ENCODE measurements at places on chromosomes 12 and 14.
A peak's percentile ranks its signal among the peaks of the same experiment; 100 is the strongest.

DNA sequence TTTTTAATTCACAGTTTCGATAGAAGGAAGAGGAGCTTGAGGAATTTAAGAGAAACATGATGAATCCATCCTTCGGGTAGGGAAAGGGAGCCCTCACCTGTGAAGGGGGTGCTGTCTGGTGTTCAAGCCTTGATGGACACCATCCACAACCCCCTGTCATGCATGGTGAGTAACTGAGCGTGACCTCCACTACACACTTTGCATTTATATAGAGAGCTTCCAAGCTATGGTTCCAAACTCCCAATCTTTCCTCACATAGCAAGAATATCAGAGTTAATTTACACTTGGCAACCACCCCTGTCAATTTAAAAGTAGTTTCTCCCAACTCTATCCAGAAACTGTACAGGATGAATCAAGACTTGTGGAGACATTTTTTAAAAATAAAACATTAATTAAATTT is 13.1 kb upstream of the NID2 start:
- no peak for DNase-seq

DNA sequence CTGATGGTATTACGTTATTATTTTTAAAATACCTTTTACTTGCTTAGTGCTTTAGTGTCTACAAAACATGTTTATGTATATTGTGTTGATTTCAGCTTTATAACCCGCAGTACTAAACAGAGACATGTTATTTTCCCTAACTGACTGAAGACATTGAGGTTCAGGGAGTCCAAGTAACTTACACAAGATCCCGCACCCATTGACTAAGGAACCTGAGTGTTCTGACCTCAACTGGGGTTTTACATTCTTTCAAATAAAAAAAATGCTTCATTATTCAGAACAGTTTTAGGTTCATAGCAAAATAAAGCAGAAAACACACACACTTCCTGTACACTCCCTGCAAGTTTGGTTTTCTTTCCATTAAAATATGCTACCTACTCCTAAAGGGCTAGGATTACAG is 60.4 kb upstream of the METAP2 start:
- no peak for DNase-seq

DNA sequence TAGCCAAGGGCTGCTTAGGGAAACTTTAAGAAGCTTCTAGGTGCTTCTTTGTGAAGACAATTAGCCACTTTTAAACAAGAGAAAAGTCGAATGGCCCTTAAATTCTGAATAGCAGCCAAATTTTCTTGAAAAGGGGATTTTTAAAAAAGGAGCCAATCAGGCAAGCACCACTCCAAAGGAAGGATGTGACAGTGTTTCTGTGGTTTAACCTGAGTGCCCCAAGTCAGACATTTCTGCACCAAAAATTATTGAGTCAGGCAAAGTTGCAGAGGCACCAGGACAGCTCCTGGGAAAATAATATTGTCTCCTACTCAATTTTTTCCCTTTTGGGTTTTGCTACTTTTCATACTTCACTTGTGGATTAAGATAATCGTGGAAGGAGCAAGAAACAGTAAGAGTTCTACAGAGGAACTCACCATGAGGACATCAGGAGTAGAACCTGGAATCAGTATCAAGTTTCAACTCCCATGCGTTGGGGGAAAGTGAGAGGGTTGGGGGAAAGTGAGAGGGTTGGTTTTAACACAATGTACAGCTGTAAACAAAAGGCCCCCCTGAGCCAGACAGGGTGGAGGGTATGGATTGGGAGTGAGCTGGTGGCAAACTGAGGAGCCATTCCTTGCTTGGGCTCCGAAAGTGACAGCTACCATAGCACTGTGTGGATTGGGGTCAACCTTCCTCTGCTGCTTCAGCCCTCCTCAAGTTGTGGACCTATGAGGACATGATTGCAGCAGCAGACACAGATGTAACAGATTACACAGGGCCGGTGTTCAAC is 90.8 kb downstream of the SLC38A1 start:
- no peak for DNase-seq

- DNase-seq = no peak
Observed at GRCh38 chr12:15001733-15002382, 29.0 kb downstream of the PDE6H start.

DNA sequence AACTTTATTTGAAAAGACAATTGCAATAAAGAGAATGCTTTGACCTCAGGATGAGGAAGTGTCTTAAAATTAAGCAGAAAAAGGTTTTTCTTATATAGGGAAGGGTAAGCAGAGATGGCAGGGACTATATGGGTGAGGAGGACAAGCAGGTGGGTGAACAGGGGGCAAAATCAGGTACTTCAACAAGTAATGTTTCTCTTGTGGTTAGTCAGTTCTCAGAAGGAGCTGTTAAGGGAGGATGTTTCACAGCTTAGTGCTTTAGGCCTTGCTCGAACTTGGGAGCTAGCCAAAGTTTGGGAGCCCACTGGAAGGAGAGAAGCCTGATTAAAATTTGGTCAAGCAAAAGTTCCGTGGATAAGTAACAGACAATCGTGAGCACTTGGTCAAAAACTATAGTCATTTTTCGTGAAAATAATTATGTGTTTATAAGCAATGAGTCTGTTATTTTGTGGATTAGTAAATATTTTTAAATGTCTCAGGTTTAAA is 364.2 kb upstream of the TMPO start:
- DNase-seq = no peak

DNA sequence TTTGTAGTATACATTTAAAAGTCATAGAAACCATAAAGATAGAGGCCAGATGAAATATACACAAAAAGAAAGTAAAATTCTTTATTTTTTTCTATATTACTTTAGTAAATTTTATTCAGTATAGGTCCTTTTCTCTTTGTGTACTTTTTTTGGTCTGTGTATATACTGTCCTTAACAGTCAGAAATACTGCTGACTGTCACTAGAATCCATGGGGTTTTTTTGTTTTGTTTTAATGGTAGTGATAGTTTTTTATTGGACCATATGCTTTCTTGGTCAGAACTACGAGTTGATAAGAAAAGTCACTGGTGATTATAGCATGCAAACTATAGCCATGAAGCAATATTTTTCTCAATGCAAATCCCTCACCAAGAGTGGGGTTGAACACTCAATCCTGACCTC is 165.4 kb downstream of the FOXA1 start:
- DNase-seq = no peak

DNA sequence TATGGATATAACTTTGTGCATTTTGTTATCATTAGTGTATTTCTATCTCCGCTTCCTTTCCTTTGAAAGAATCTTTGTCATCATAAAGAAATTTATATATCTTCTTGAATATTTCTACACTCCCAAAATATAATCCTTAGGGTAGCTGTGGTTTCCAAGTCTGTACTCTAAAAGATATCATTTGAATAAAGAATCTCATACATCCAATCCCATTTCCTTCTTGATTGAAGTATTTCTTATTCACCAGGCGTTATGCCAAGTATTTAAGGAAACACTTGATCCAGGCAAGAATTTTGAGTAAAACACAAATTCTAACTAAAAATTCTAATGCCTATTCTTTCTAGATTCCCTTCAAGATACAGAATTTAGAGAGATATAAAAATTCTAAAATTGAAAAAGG is 821.8 kb downstream of the GALC start:
- no peak for DNase-seq

DNA sequence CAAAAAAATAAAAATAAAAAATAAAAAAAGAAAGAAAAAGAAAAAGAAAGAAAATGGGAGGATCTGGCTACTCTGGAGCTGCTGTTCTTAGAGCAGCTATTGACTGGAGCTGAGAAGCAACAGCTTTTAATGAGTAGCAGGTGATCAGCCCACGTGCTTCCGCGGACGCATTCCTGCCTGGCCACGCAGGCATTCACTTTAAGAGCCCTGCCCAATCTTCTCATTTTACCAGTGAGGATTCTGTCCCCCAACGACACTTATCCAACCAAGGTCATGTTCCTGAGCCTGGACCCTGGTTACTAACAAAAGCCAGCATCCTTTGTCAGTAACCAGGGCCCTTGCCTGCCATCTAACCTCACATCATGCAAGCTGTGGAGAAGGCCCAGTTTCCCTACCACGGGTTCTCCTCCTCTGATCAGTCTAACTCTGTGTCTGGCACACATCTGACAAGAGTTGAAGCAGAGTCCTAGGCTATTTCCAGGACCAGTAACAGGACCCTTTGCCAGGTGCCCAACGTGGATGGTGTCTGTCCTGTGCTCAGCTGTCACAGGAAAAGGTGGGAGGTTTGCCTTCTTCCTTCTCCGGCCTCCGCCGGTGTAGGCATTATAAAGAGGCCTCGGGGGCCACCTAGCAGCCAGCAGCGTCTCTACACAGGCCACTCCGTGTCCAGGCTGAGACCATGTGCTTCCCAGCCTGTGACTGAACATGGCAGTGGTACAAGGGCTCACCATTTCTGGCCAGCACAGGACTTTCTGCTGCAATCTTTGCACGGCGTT is 60.9 kb upstream of the GPATCH2L start:
- no peak for DNase-seq

- peak; percentile 39 for DNase-seq
Observed at GRCh38 chr12:12334367-12335040, 15.5 kb downstream of the MANSC1 start.

DNA sequence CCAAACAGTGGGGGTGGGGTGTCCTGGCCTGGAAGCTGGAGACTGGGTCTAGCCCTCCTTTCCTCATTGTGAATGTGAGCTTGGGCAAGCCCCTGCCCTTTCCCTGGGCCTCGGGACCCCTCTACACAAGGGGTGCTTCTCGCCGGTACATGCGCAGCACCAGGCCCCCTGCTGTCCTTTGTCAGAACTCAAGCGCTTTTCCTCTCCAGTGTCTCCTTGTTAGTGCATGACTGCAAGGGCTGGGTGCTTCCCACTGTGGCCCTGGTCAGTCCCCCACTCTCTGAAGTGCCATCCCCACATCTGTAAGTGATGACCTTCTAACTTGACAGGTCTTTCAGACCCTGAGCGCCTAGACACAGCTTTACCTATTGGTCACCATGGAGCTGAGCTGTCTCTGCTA is 44.2 kb downstream of the DEGS2 start:
- DNase-seq = no peak

GRCh38 chr14:35333797-35334743 is 41.9 kb downstream of the PSMA6 start:
- DNase-seq = no peak

DNA sequence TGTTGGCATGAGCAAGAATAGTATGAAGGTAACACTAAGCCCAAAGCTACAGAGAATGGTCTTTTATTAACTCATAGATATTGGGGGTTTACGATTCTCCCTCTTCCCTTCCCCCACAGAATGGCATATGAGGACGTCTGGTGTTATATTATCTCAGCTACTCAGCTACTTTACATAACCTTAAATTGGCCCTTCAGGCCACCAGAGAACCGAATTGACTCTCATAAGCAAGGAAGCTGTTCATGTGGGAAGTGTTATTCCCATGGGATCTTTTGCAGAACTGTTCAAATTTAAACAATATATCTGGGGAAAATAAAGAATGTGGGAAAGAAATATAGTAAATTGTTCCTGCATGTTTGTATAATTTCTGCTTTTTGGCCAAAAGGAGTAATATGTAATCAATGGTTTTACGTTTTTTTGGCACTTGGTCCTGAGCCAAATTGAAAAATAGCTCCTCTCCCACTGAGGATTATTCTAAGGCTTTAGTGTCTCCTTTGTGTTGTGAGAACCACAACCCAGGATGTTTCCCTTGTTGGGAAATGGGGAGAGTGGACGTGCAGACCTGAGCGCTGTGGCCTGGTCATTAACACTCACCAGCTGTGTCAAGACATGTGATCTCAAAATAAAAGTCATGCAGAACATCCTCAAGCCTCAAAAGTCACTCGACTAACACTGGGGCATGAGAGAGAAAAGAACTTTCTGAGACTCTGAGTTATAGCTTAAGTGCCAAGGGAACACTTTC is 31.8 kb upstream of the CMAS start:
- no peak for DNase-seq

- no peak for DNase-seq
Observed at GRCh38 chr12:81128930-81129554, 51.2 kb downstream of the ACSS3 start.

GRCh38 chr12:121099779-121100178 is 32.9 kb upstream of the P2RX7 start:
- no peak for DNase-seq

DNA sequence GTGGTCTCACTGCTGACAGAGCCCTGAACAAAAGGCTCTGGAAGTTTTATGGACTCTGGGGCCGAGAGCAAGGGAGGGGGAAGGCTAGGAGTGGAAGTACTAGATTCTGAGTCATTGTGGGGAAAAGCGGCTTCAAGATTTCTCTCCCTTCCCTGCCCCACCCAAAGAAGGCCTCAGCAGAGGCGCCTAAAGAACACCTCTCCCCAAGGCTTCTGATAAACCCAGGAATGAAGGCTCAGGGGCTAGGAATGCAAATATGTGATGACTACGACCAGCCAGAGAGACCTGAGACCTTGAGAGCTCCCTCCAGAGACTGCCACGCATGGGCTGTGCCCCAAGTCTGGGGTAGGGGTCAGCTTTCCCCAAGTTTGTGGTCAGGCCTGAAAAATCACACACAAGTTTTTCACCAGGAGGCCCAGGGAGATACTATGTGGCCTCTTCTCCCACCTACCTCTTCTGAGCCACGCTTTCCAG is 130.7 kb upstream of the HIF1A start:
- DNase-seq = no peak

- no peak for DNase-seq
Observed at GRCh38 chr12:92558806-92559205, 144.0 kb upstream of the PLEKHG7 start.

DNA sequence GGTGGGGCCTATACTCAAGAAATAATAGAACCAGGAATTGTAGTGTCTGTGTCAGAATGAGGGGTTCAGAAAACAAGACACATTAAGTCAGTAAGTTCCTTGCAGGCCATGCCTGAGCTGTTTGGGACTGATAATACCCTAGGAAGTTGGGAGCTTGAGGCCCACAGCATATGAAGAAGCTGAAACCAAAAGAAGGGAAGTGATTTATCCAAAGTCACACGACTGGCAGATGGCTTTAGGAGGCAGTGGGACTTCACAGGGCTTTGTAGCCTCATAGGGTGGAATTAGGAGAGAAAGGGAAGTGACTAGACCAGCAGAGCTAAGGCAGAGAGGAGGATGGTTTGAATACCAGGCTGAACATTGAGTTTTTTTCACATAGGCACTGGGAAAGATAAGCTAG is 56.6 kb upstream of the SRSF5 start:
- no peak for DNase-seq

- DNase-seq = no peak
Observed at GRCh38 chr12:90794212-90794611, 160.8 kb downstream of the CCER1 start.

- no peak for DNase-seq
Observed at GRCh38 chr14:105142651-105143450, 25.7 kb downstream of the JAG2 start.

GRCh38 chr12:94157181-94157580 is 8.8 kb downstream of the PLXNC1 start:
- DNase-seq = no peak

- DNase-seq = no peak
Observed at GRCh38 chr14:70018713-70019211, 139.5 kb downstream of the SMOC1 start.

- DNase-seq = no peak
Observed at GRCh38 chr12:71183846-71184245, 26.0 kb upstream of the TSPAN8 start.

DNA sequence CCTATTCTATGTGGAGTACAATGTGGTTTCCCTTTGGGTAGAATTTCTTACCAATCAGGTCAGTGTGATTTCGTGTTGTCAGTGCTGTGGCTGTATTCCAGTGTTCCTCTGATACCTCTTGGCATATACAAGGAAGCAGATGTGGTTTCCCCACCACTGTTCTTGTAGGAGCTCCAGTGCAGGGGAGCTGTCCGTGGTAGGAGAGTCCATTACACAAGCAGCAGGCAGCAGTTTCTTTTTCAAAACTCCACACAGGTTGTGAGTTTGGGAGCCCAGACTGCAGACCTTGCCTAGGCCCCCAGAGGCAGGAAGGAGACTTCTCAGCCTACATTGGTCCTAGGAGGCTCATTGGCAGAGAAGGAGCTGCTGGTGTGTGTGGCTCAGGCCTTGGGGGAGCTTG is 452.8 kb downstream of the AACS start:
- DNase-seq = no peak

Data from effector CD4-positive, alpha-beta T cell (primary cell).